NCI-H1436 treated with DMSO at 0.1 percent for 48 hours (cell line): ENCODE measurements at places on chromosomes 1 and 21.

GRCh38 chr1:54609301-54609921, 13.9 kb downstream of the FAM151A start:
- DNase-seq, result no peak

DNA sequence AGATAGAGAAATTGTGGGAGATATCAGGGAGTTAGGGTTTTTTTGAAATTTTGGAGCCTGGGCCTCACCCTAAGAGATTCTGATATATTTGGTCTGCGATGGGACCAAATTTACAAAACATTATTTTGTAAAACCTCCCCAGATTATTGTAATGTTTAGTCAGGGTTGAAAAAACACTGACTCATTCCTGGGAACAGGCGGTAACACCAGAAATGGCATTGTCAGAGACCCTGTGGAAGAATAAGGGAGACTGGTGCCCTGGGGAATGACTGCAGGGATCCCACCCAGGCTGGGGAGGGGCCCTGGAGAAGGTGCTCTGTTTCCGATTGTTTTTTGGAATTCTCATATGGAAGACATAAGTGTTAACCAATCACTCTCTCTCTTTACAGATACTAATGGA, 13.1 kb upstream of the STRIP1 start:
- no peak for DNase-seq

- DNase-seq, result no peak
Observed at GRCh38 chr1:1901641-1902294, 10.9 kb upstream of the GNB1 start.

DNA sequence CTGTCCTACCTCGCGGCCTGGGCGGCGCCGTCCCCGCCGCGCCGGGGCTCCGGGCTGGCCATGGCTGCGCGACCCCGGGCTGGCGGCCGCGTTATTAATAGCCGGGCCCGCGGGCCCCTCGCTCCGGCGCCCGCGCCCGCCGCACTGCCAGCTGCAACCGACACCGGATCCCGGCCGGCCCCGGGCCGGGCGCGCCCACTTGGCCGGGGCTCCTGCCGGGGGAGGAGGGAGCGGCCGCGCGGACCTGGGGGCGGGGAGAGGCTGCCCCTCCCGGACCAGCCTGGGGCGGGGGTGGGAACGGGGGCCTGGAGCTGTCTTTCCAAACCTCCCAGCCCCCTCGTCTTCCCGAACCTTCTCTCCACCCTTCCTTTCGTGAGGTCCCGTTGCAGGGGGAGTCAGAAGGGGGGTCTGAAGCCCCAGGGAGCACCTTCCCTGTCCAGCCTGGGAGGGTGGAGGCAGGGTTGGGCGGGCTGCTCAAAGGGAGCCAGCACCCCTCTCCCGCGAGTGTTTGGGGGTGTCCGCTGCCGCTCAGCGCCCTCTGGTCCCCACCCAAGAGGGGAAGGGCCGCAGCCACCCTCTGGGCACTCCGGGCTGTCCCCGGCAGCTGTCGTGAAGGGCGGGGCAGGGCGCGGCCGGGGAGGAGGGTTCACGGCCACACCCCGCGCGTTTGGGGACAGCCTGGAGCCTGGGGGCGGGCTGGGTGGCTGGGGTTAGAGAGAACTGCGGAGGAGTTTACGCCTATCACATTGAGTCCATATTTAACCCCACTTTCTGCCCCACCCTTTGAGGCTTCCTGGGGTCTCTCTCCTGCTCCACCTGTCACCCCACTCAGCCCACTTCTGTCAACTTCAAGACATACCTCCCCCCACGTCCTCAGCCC, at the start of gene SYNC:
TSS of gene SYNC (minus strand) at position 172 of the 880 bp plus-strand sequence. CDS start at position 62, 110 bp downstream.
- no peak for DNase-seq

GRCh38 chr1:108120163-108120562, 80.0 kb downstream of the SLC25A24 start:
- no peak for DNase-seq

DNA sequence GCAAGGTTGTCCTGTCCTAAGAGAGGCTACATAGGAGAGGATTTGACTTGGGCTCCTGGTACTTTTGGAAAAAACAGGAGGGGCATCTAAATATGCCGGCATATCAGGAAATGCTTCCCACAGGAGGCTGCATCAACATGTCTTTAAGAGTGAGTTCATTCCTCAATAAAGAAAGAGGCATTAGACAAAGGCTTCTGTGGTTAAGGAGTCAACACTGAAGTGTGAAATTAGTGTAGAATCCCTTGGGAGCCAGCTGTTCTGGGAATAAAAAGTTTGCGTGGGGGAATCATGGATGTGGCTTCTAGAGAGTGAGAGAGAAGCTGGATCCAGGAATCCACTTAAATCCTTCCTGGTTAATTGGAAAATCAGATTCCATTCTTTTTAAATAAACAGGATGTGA, 69.5 kb downstream of the DNM3 start:
- DNase-seq, result no peak

- no peak for DNase-seq
Observed at GRCh38 chr1:233654658-233655280, 40.9 kb downstream of the KCNK1 start.

DNA sequence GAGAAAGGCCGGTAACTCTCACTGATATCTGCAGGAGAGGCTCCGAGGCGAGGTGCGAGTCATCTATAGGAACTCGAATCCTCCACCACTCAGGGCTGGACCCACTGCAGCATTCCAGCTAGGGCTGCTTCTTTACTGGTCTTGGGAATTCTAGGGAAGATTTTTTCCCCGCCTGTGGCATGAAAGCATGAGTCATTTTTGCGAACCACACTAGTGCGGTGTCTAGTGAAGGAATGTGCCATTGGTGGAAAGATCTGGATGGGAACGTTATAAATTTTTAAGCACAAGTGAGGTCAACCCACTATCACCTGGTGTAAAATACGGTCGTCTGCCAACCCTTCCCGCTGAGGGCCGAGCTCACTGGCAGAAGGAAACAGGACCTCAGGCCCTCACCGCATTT, 49.7 kb downstream of the SYF2 start:
- no peak for DNase-seq

DNA sequence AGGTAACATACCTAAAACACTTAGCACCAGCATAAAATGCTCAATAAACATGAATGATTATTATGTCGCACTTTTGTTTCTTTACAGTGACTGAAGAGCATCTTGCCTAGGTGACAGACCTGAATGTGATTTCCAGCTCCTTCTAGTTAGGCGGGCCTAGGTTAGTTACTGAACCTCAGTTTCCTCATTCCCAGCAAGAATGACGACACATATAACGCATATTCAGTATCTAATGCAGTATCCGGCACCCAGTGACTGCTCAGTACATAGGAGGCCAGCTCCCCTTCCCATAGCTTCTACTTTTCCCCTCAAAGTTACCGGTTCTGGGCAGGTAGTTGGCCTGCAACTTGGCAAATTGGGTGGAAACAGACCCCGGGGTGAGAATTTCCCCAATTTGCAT, 763 bp downstream of the AUNIP start:
- no peak for DNase-seq

GRCh38 chr1:241964550-241965282, 7.1 kb downstream of the BECN2 start:
- DNase-seq, result no peak

- DNase-seq, result no peak
Observed at GRCh38 chr21:45466330-45467220, 61.6 kb downstream of the COL18A1 start.

GRCh38 chr1:6953216-6953615, 168.0 kb downstream of the CAMTA1 start:
- DNase-seq, result no peak

DNA sequence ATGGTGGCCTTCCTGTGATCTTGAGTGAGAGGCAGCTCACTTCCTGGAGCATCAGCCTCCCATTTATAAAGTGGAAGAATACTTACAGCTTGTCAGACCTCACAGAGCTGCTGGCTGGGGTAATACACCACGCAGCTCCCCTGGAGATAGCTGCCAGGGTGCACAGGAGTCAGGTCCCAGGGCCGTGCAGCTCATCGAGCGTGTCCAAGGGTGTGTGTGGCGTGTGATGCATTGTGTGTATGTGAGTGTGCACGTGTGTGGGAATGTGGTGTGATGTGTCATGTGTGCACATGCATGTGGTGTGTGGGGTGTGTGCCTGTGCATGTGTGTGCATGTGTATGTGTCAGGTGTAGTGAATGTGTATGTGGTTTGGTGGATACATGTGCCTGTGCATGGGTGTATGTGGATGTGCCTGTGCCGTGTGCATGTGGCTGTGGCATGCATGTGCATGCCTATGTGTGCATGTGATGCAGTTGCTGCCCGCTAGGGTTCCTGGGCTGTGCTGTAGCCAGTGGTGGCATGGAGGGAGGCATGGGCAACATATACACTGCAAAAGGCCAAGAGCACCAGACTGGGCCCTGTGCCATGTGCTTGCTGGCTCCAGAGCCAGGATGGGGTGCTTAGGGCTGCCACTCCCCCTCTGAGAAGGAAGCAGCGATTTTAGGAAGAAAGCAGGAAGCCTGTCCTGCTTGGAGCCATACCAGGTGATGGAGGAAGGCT, 24.6 kb downstream of the WNT3A start:
- no peak for DNase-seq

- peak; percentile 86 for DNase-seq
Observed at GRCh38 chr21:39312112-39313041, 1.1 kb downstream of the BRWD1 start.

- DNase-seq, result no peak
Observed at GRCh38 chr1:101059945-101060542, 34.5 kb upstream of the DPH5 start.

DNA sequence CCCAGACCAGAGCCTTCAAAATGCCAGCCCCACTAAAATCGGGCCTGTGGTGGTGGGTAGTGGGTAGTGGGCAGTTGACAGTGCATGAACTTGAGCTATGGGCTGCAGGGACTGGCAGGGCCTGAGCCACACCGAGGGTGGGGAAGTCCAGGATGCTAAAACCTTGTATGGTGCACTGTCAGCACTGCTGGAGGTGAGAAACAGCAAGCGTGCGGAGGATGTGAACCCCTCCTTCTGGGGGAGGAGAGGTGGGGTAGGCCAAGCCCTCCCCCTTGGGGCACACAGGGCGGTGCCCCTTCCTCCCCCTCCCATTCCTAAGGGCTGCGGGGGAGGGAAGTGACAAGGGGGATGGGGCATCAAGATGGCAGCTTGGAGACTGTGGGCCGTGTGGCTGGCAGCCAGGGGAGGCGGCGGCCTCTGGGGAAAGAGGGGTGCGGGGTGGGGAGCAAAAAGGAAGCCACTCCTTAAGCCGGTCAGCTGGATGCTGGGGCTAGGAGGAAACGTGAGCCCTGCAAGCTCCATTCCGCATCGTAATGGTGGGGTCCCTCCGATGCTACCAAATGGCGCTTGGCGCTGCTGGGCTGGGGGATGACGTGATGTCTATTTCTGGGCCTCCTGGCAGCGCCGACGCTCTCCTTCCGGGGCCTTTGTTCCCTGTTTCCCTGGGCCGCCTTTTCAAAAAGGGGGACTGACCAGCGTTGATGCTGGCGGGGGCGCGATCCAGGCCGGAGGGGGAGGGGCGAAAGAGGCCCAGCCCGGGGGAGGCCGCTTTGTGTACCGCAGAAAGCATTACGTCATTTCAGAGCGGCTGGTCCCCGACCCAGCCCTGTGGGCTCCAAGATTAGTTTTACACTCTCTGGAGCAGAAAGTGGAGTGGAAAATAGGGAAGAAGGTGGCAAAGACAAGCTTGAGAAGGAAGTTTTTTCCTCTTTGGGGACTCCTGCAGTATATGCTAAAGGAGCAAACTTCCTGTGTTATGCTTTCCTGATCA, 809 bp downstream of the SYT11 start:
- no peak for DNase-seq

- DNase-seq, result no peak
Observed at GRCh38 chr1:182101415-182102042, 40.0 kb upstream of the ZNF648 start.

GRCh38 chr1:242019018-242019417, 20.1 kb upstream of the MAP1LC3C start:
- DNase-seq, result no peak

DNA sequence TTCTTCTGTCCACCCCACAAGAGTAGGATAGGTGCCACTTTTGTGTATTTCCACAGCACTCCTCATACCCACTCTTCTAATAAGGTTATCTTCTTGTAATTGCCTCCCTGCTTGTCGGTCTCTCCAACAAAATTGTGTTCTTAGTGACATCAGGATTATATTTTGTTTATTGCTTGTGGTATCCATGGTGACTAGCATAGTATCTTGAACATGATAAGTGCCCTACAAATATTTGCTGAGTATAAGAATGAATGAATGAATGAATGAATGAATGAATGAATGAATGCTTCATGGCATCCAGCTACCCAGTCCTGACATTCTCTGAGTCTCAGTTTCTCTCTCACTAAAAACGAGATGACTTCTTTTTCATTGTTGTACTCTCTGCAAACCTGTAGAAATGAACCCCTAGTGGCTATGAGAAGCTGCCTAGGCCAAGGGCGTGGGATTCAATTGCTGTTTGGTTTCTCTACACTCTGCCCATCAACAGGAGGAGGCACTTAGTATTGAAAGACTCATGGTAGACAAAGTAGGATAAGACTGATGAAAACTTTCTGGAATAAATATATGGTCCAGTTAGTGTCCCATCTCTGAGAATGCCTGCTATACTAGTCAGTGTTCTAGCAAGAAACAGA, 121.0 kb downstream of the TMEM53 start:
- no peak for DNase-seq

GRCh38 chr1:10432910-10433700, 2.9 kb downstream of the CENPS start:
- no peak for DNase-seq

GRCh38 chr1:159532922-159533321, 2.9 kb downstream of the OR10J5 start:
- DNase-seq, result no peak

DNA sequence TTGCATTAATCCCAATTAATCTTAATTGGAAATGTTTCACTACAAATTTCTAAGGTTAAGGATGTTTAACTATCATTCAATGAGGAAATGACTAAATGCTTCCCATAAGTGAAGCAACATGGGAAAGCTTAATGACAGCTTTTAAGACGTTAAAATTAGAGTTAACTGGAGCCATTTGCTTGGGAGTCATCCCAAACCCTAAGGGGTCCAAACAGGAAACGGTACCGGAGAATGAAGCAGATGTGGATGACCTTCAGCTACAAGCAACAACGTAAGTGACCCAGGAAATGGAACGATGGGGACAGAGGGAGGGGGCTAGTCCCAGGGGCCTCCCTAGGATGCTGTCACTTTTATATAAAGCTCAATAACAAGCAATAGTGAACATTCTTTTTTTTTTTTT, 62.2 kb downstream of the CAPZB start:
- DNase-seq, result no peak

- DNase-seq, result no peak
Observed at GRCh38 chr1:47224676-47225399, 7.2 kb downstream of the TAL1 start.

DNA sequence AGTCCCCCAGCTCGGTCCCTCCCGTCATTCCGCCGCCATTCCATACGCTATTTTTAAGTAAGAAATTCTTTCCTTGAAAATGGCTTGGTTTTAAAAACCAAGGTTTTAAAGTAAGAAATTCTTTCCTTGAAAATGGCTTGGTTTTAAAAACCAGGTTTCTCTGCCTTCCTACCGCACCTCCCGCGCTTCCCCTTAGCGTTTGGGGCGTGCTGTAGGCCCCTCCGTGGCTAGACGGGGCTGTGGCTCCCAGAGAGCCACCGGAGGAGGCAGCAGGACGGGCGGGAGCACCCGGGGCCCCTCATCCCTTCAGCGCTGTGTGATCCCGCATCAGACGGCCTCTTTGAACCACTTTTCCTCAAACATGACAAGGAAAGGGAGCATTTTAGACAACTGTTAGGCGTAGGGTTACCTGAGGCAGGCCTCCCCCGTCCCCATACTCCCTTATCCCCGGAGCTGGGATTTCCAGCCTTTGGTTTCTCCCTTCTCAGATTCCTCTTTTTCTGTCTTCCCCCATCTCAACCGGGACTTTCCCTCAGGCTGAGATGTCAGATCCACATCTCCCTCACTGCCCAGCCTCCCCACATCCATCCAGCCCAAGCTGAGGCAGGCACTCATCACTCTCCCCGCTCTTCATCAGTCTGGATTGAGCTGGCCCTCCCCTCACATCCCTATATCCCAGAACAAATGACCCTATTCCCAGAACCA, 541 bp upstream of the CD58 start:
- no peak for DNase-seq
